IPS DF 6.9 (cell line): ENCODE measurements at places on chromosomes 12 and 14.

- no peak for DNase-seq
- H3K4me1 ChIP-seq = peaks cover 4% of the 10 kb centered on the region; the same call in 1 of the 2 replicates
- no peaks in the 10 kb centered on the region for H3K36me3 ChIP-seq
- H3K4me3 ChIP-seq = no peak overlapping the region
These were observed 2.1 kb downstream of the SOX5 start for GRCh38 chr12:23947395-23947794.

GRCh38 chr14:73567951-73568885, 795 bp upstream of the ACOT2 start:
- H3K4me3 ChIP-seq = no peak overlapping the region; the same call in 1 of the 2 replicates
- no peak overlapping the region for H3K27ac ChIP-seq
- peaks cover 5% of the 10 kb centered on the region; the same call in 1 of the 2 replicates for H3K4me1 ChIP-seq
- H3K27me3 ChIP-seq = no peaks in the 10 kb centered on the region

- no peak overlapping the region for H3K27ac ChIP-seq
- peaks cover 53% of the 10 kb centered on the region; the same call in 1 of the 2 replicates for H3K36me3 ChIP-seq
- no peaks in the 10 kb centered on the region for H3K4me1 ChIP-seq
- no peak overlapping the region for H3K4me3 ChIP-seq
These were observed 8.3 kb downstream of the SLC38A2 start for GRCh38 chr12:46364300-46364696.

DNA sequence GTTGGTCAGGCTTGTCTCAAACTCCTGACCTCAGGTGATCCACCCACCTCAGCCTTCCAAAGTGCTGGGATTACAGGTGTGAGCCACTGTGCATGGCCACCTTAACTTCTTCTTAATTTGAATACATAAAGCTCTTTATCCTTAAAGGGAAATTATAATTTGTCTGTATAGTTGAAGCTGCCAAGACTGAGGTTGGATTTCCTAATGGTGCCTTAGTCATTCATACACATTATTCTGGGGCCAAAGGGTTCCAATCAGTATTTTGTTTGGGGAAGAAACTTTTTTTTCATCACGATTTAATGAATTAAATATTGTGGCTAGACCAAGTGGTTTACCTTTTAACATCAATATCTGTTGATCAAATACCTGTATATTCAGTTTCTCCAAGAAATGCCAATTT, 135.9 kb downstream of the SYT1 start:
- DNase-seq = no peak
- H3K36me3 ChIP-seq = no peaks in the 10 kb centered on the region; the same call in 1 of the 2 replicates
- no peaks in the 10 kb centered on the region for H3K27me3 ChIP-seq
- H3K27ac ChIP-seq = no peak overlapping the region
- H3K4me1 ChIP-seq = no peaks in the 10 kb centered on the region; the same call in 1 of the 2 replicates
- H3K4me3 ChIP-seq = no peak overlapping the region
